ENCODE measurements at places on chromosomes 11 and 22. TPM values are rescaled to one million over a fixed set of nuclear protein-coding genes. Genes with fewer than 3 reads are reported as not detected.

The TCN1 gene
- total RNA-seq: not detected

The PCSK7 gene
- 39.0 TPM for total RNA-seq

The FXYD6 gene
- total RNA-seq: 3.7 TPM

The PIH1D2 gene
- total RNA-seq: 1.8 TPM

The KRTAP5-10 gene
- not detected for total RNA-seq

The APOL4 gene
- 4.3 TPM for total RNA-seq

The CDK2AP2 gene
- total RNA-seq: 35.6 TPM

The POLD4 gene
- 113 TPM for total RNA-seq

The ELMOD1 gene
- total RNA-seq: not detected

The HIC2 gene
- 2.0 TPM for total RNA-seq

The OSBP2 gene
- 0.81 TPM for total RNA-seq

The C22orf15 gene
- not detected for total RNA-seq

The ALX4 gene
- not detected for total RNA-seq

The GGT5 gene
- total RNA-seq: 255 TPM

The UBQLNL gene
- not detected for total RNA-seq

The DEUP1 gene
- total RNA-seq: not detected

The IGSF22 gene
- total RNA-seq: not detected

The OR51E2 gene
- not detected for total RNA-seq

The OSBPL5 gene
- 42.4 TPM for total RNA-seq

The OLFML1 gene
- total RNA-seq: 24.4 TPM

The SPA17 gene
- 2.1 TPM for total RNA-seq

The TESMIN gene
- not detected for total RNA-seq

The CRACR2B gene
- total RNA-seq: 1.1 TPM

The CCDC179 gene
- not detected for total RNA-seq

The F2 gene
- total RNA-seq: not detected

The CBLIF gene
- not detected for total RNA-seq

The CD6 gene
- not detected for total RNA-seq

The SMTNL1 gene
- not detected for total RNA-seq

The OR51E1 gene
- not detected for total RNA-seq

The DEFB131B gene
- total RNA-seq: not detected

The UCP3 gene
- total RNA-seq: not detected

The TAGLN gene
- total RNA-seq: 261 TPM

The YPEL1 gene
- total RNA-seq: 0.39 TPM

The GDPD4 gene
- total RNA-seq: not detected

The UBASH3B gene
- total RNA-seq: 2.6 TPM

The PANX1 gene
- 18.7 TPM for total RNA-seq

The CD248 gene
- total RNA-seq: 278 TPM

The GLYAT gene
- total RNA-seq: not detected

The PPP2R5B gene
- total RNA-seq: 14.1 TPM

The LYVE1 gene
- total RNA-seq: 4.1 TPM

The IFT27 gene
- total RNA-seq: 9.7 TPM

The APOL5 gene
- total RNA-seq: not detected

The RASD2 gene
- not detected for total RNA-seq

The HMBS gene
- 9.6 TPM for total RNA-seq

The LARGE1 gene
- 13.8 TPM for total RNA-seq

The HEPACAM gene
- not detected for total RNA-seq

The OR5P2 gene
- not detected for total RNA-seq
